A172 (cell line): ENCODE measurements at places on chromosomes 7 and 10. TPM values are rescaled to one million over a fixed set of nuclear protein-coding genes. Genes with fewer than 3 reads are reported as not detected.
A peak's percentile ranks its signal among the peaks of the same experiment; 100 is the strongest.

The ANKRD2 gene
- 2.0 and 6.7 TPM in 2 replicates for total RNA-seq

- no peak for DNase-seq
Observed at GRCh38 chr10:62616885-62617590, 187.5 kb upstream of the ADO start.

- DNase-seq, result no peak
Observed at GRCh38 chr7:153939177-153939576, 113.0 kb upstream of the DPP6 start.

The KRIT1 gene
- total RNA-seq, result 41.2 and 50.4 TPM in 2 replicates

DNA sequence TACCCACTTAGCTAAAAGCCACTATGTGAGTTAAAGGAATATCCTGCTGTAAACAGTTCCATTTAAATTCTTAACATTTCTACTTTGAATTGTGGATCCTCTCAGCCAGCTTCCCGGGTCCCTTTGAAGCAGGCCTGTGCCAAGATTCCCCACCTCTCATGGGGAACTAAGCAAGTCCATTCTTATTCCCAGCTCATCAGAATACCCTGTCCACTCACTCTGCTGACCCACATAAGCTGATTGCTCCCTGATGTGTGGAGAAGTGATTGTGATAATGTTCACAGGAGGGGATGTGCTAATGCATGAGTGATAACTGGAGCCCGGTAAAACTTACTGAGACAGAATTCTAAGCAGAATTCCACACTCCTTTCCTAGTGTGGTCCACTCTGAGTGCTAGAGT is 709.7 kb downstream of the CNTNAP2 start:
- DNase-seq, result no peak

- no peak for DNase-seq
Observed at GRCh38 chr10:77441353-77442166, 196.0 kb downstream of the KCNMA1 start.

GRCh38 chr7:142880876-142881505 is 4.6 kb downstream of the TRPV6 start:
- DNase-seq, result peak; percentile 26

DNA sequence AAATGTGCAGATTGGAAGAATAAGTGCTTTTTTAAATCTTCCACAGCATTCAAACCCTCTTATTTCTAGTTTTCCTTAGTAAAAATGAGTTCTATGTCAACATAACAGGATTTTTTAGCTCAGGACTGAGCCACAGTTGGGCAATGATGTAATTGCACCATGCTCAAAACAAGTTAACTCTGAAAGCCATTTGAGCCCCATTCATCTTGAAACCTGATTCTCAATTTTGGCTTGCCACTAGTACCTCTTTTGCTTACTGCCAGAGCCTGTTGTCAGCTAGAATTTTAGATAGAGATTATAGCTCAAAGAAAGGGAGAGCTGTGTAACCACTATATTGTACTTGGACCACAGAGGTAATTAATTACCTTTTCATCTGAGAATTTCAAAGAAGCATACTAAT is 1028.5 kb upstream of the PHF14 start:
- DNase-seq, result no peak

The DYDC1 gene
- total RNA-seq, result not detected in 2 replicates

The EVX1 gene
- total RNA-seq, result not detected in 2 replicates

DNA sequence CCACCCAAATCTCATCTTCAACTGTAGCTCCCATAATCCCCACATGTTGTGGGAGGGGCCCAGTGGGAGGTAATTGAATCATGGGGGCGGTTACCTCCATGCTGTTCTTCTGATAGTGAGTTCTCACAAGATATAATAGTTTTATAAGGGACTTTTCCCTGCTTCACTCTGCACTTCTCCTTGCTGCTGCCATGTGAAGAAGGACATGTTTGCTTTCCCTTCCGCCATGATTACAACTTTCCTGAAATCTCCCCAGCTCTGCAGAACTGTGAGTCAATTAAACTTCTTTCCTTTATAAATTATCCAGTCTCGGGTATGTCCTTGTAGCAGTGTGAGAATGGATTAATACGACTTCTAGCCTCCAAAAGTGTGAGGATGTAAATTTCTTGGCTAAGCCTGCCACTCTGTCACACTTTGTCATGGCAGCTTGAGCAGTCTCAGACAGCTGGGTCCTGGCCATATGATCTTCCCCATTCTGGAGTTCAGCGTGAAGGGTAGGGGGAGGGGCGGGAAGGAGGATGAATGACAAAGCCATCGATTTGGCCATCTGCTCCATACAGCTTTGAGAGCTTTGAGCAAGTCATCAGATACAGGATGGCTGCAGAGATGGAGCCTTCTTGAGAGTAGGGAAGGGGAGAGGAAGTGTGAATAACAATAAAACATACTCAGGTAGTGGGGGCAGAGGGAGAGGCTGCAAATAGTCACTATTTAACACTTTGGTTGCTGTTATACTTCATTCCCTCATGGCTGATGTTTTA is 19.1 kb upstream of the INPP5F start:
- no peak for DNase-seq

- DNase-seq, result no peak
Observed at GRCh38 chr7:36802459-36803135, 78.3 kb upstream of the AOAH start.

DNA sequence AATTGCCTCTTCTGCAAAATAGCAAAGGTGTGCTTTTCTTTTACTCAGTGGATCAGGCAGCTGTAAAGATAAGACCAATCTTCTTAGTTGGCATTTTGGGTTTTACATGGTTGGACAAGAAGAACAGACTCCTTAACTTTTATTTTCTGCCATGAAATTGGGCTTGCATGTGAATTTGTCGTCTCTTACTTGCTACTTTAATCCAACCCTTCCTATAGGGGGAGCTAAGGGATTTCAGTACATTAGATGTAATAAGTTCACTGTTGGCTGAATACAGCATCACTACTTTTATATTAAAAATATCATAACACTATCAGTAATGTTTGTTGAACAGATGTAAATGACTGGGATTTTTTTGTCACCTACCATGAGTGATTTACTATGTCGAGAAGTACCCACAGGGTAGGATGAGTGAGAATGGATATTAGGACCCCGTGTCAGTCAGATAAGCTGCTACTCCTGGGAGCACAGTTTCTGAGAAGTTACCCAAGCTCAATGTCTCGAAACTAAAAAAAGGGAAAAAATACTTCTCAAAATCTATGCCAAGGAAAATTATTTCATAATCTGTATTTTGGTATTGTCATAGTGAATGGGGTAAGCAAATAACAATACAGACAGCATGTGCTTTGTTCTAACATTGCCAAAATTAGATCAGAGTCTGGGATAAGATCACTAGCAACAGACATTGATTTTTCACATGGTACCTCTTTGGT is 127.4 kb upstream of the AGR3 start:
- peak; percentile 33 for DNase-seq

DNA sequence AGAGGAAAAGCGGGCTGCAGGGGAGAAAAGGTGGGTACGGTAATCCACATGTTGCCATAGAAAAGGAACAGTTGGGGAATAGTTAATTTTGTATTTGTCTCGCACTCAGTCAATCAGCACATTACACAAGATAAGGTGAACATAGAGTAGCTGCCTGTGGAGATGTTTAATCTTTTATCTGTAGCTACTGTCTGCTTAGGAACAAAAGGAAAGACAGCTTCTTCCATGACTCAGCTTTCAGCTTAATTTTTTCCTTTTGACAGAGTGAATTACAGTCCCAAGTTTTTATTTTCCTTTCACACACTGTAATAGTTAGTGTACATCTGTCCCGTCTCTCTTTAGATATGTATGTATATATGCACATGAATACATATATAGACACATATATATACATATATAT is 39.3 kb upstream of the PODXL start:
- no peak for DNase-seq

- no peak for DNase-seq
Observed at GRCh38 chr7:81882086-81882485, 112.2 kb upstream of the HGF start.

- DNase-seq, result no peak
Observed at GRCh38 chr10:86287110-86287793, 79.3 kb downstream of the GRID1 start.
